ENCODE measurements at places on chromosomes 3 and 15.

DNA sequence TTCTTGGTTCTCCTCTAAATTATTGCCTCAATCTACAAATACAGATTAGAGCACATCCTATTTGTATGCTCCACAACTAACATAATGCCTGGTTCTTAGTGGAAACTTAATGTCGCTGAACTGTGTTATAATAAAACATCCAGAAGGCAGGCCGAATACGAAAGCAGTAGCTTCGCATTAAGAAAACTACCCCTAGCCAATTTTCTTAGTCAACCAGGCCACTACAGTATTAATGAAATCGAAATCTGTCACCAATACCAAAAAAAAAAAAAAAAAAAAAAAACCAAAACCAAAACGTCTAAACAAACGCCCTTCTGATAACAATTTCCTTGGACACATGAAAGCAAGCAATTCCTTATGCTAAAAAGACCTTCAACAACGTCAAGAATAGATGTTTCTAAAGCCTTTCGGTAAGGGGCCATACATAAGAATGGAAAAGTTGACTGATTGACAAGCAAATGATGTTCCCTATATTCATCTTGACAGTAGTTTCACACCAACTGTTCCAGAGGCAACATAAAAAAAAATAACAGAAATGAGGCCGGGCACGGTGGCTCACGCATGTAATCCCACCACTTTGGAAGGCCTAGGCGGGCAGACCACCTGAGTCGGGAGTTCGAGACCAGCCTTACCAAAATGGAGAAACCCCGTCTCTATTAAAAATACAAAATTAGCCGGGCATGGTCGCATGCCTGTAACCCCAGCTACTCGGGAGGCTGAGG, 1.3 kb downstream of the DENND6A start:
- DNase-seq, result no peak

DNA sequence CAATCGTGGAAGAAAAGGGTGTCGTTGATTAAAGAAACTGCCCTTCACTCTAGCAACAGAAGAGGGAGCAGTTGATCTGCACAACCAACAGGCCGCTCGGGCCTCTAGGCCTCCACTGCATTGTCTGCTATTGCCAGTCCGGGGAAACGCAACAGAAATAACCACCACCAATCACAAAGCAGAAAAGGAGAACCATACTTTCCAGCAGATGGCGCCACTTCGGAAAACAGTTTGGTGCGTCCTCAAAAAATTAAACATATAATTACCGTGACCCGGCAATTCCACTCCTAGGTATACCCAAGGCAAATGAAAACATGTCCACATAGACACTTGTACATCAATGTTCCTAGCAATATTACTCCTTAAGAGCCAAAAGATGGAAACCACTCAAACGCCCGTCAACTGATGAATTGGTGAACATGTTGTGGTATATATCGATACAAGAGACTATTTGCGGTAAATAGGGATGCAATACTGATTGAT, 154.1 kb downstream of the TJP1 start:
- DNase-seq, result peak; percentile 52

DNA sequence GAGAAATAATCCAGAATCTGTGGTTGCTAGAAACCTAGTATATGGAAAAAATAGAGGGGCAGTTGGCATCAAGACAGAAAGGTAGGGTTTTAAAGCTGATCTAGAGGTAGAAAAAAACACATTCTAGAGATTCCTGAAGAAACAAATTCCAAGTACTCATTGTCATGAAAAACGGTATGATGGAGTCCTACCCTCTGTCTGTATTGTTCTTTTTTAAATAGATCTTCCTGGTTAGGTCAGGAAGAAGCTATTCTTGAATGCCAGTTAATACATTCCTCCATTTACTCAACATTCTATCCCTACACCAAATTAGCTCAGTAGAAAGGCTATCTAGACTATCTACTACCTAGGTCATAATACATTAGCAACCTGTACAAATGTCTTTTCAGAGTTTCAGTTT, 364.7 kb downstream of the FHIT start:
- DNase-seq, result no peak

DNA sequence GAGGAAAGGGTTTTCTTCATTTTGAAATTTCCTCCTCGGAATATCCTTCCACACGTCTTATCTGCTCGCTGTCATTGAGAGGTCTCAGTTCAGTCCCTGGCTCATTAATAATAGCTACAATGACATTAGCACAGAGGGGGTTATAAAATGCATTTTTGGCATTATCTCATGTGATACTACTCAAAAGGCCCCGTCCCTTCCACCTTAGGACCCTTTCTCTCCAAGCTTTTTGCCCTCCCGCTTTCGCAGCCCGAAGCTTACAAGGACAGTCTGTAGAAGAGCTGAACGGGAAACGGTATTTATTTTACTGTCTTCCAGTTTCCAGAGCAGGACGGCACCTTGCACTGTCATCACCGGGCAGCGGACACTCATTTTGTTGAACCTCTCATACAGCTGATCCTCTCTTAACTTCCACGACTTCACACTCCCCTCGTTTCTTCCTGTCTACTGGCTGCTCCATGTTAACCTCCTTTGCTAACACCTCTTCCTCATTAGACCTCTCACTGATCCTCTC, 5.6 kb upstream of the PLEKHO2 start:
- no peak for DNase-seq
